ENCODE measurements at places on chromosomes 11 and 22.

DNA sequence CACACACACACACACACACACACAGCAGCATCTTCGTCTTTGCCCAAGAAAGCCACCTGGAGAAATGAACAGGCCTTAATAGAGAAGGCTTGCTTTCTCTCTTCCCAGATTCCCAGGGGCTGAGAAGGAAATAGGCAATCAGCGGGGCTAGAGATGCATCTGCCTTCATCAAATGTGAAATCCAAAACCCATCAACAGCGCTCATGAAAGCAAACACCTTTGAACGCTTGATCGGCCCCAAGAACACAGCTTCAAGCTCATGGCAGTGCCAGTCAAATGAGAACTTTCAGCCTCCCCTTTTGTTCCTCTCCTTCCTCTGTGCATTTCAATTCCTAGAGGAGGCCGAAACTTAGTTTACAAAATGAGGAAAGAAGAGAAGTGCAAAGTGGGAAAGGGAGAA, 122.7 kb downstream of the EFCAB6 start:
- DNase-seq, result no peak

- DNase-seq, result no peak
Observed at GRCh38 chr11:20036626-20037335, 123.5 kb downstream of the DBX1 start.

DNA sequence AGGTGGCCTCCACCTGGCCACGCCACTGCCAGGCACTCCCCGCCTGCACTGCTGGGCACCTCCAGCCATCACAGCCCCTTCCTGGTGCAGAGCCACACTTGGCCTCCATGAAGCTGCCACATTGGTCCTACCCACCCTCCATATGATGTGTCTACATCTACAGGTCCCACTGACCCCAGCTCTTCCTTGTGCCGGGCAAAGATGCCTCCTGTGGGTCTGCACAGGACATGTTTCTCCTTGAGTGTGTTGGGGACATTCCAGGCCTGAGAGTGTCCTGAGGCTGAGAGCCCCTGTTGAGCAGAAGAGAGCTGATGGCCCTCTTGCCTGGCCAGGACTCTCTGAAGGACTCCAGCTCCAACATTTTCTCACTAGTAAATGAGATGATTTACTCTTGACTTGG, 7.5 kb downstream of the THY1 start:
- DNase-seq, result no peak

DNA sequence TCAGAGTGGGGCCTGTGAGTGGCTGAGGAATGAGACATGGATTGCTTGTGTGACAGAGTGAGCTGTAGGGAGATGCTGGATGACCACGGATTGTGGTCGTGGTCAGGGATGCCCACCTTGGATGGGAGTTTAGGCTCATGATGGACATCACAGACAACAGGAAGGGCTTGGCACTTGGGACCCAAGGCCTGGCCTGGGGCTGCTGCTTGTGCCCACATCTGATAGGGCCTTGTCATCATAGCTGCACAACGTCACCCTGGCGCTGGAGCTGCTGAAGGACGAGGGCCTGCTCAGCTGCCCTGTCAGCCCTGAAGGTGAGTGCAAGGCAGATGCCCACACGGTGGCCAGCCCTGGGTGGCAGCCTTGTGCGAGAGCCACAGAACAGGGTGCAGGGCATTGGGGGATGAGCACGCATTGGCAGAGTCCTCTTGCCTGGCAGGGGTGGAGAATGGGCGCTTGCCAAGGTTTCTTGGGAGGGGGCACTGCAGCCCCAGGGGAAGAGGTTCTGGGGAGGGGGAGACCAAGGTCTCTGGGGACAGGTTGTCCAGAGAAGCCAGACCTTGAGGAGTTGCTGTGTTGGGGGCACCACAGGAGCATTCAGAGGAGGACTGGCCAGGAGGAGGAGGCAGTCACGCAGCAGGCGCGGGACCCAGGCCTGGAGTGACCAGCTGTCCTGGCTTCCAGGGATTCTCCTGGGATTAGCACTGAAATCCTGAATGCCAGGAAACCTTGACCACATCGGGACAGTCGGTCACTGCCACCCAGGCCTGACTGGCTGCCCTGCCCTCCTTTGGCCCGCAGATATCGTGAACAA, 25.0 kb downstream of the PARVG start:
- no peak for DNase-seq

- no peak for DNase-seq
Observed at GRCh38 chr11:92804388-92804966, 165.0 kb upstream of the MTNR1B start.

DNA sequence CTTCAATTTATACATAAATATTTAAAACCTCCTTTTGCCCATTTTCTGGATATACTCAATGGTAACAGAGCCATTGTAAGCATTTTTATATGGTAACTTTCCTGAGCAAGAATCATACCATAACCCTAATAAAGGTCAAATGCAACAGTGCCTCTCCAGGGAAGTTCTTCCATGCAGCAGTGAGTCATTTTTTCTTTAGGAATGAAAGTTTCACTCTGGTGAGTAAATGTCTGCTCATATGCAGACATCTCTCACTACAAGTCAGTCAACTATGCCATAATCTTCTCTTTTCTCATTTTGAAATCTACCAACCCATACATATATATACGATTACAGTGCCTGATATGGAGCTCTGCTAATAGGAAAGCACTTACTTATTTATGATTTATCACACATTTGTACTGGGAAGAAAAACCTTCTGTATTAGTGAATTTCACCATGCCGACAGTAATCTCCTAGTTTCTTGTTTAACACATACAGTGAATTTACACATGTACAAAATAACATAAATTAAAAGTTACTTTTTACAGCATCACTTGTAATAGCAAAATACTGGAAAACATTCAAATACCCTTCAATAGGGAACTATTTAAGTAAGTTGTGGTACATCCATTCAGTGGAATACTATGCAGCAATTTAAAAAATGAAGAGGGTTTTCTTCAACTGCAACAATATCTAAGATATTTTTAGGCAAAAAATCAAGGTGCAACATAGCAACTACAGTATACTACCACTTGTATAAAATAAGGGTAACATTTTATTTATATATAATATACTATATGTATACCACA, 16.0 kb downstream of the STK33 start:
- DNase-seq, result no peak

DNA sequence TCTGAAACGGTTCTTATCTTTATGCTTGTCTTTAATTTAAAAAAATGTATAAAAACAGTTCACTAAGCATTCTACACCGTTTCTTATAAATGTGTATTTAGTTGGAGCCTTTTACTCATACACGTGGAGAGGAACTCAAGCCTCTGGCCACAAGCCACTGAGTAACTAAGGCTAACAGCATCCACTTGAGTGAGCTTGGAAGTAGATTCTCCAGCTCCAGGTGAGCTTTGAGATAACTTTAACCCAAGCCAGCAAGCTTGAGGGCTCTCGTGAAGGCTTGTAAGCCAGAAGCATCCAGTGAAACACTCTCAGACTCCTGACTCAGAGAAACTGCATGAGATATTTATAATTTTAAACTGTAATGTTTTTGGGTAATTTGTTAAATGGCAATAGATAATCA, 82.6 kb downstream of the ARHGAP20 start:
- DNase-seq, result no peak

DNA sequence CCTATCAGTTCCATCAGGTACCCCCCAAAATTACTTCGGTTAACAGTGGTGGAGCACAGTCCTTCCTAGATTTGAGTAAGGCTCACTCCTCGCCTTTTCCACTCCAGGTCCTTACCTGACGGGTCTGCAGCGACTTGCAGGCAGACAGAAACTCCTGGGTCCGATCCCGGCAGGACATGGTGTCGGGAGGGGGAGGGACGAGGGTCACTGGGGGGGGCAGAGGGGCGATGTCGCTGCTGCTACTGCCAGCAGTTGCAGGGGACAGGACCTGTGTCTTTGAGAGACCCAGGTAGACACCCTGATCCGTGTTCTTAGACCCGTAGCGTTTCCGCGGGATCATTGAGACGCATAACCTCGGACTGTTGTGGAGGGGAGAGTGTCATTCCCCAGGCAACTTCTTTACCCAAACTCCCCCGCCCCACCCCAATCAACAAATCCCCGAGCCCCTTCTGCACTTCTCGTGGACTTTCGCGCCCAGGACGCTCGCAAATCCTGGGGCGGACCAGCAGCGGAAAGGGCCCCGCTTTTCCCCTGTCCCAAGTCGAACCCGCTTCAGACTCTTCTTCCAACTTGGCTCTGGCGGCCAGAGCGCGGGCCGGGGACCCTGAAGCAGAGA, 839 bp downstream of the STX5 start:
- DNase-seq, result no peak

- DNase-seq, result no peak
Observed at GRCh38 chr11:132158091-132158490, 787.7 kb downstream of the NTM start.

- DNase-seq, result no peak
Observed at GRCh38 chr11:96187822-96188221, 155.2 kb downstream of the MAML2 start.

DNA sequence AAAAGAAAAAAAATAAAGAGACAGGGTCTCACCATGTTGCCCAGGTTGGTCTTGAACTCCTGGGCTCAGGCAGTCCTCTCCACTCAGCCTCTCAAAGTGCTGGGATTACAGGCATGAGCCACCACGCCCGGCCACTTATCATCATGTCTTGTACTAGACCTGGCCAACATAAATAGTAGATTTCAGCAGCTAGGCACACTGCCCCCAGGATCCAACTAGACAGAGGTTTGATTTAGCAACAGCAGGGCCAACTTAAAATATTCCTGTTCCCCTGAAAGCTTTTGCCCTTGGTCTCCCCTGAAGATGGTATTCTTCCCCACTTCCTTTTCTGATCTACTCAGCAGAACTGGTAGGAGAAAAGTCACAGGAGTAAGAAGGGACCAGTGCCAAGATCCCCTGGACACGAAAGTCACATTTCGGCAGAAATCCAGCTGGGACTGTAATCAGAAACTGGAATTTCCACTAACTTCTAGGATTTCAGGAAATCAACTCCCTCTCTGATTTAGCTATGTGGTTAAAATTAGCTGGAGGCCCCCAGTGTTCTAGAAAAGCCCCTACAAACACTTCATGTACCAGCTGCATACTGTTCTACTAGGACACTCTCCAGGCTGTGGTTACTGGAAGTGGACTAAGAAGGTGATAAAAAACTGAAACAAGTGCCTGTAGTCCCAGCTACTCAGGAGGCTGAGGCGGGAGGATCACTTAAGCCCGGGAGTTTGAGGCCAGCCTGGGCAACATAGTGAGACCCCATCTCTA, 8.9 kb upstream of the PPP2R1B start:
- DNase-seq, result no peak

DNA sequence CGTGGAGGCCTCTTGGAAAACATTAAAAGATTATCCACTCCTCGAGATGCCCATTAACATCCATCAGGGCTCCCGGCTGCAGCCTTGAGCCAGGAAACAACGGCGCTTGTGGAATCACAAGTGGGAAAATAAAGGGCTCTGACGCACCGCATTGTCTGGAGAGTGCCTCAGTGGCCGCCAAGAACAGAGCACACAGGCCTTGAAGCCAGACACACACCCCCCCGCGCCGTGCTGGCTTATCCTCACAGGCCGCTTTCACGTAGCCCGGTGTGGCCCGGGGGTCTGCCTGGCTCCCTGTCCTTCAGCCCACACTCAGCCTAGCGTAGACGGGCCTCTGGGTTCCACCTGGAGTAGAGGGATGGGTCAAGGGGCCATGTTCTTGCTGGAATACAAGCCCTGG, 1020.5 kb downstream of the BRD1 start:
- no peak for DNase-seq

DNA sequence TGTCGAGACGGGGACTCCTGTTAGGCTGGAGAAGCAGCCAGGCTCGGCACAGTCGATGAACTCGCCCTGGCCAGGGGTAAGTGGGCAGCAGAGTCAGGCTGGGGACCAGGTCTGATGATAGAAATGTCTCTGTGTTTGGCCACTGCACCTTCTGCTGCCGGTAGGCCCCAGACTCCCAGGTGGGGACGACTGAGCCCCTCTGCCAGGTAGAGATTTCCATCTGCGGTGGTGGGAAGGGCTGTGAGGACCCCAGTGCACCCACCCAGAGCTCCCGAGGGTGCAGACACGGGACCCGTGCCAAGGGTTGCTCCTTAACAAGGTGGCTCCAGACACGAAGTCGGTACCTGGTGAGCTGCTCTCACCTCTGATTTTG, 862.5 kb downstream of the TBC1D22A start:
- no peak for DNase-seq

GRCh38 chr11:13720940-13721339, 52.5 kb downstream of the FAR1 start:
- DNase-seq, result no peak

GRCh38 chr22:25197340-25197739, 2.3 kb upstream of the CRYBB3 start:
- DNase-seq, result no peak

DNA sequence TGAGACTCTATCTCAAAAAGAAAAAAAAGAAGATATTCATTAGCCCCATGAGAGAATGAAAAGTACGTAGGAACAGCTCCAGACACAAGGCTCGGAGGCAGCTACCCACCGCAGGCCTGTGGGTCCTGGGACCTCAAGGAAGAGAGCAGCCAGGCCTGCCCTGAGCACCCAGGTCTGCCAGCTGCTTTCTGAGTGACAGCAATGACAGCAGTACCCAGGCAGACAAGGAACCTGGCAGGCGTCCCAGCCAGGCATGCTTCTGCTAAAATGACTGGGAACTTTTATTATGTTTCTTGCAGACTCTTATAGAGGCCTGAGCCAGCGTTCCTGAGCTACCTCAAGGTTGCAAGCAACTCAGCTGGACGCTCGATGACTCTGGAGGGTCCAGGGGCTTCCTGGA, 31.6 kb downstream of the CPT1A start:
- DNase-seq, result no peak

GRCh38 chr11:109734566-109734965, 312.6 kb downstream of the C11orf87 start:
- DNase-seq, result no peak

DNA sequence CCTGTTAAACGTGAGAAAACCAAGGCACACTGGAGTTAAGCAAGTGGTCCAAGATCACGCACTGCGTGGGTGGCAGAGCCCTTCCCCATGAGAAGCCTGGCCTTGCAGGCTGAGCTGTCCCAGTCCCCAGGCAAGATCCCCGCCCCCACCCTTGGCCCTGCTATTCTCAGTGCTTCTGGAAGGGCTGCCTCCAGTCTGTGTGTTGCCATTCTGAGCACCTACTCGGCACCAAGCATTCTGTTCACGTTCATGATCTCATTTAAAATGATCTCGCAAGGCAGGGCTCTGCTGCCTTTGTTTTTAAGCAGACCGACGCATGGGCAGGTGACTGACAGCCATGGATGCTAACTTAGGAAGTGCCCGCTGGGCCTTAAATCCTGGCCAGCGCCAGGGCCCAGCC, 62.8 kb downstream of the PHF21B start:
- no peak for DNase-seq

GRCh38 chr11:114571712-114572111, 12.0 kb upstream of the NXPE1 start:
- DNase-seq, result no peak

- no peak for DNase-seq
Observed at GRCh38 chr11:10653946-10654810, 39.4 kb downstream of the IRAG1 start.

GRCh38 chr22:44210722-44211121, 30.0 kb downstream of the PARVG start:
- no peak for DNase-seq

DNA sequence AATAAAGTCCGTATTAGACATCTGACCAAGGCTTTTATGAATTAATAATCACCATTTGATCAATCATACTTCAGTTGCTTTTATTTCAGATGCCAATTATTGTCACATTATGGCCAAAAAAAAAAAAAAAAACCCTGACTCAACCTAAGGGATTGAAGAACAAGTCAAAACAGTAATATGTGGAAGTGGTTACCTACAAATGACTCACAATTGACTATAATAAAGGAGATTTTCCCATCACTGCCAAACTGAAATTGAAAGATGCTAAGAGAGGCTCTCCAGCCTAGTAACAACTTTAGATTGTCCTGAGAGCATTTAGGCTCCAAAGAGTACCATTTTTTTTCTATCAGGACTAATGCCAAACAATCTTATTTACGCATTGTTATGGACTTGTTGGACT, 35.2 kb downstream of the SOX6 start:
- no peak for DNase-seq
